ENCODE measurements at places on chromosomes 16 and 17. TPM values are rescaled to one million over a fixed set of nuclear protein-coding genes. Genes with fewer than 3 reads are reported as not detected.

GDPD1 gene
- 0.86 TPM for polyA plus RNA-seq

ALDH3A1 gene
- polyA plus RNA-seq, result 0.11 TPM

GRCh38 chr16:86050591-86051367 is 151.8 kb downstream of the IRF8 start:
- DNase-seq, result no peak

DNA sequence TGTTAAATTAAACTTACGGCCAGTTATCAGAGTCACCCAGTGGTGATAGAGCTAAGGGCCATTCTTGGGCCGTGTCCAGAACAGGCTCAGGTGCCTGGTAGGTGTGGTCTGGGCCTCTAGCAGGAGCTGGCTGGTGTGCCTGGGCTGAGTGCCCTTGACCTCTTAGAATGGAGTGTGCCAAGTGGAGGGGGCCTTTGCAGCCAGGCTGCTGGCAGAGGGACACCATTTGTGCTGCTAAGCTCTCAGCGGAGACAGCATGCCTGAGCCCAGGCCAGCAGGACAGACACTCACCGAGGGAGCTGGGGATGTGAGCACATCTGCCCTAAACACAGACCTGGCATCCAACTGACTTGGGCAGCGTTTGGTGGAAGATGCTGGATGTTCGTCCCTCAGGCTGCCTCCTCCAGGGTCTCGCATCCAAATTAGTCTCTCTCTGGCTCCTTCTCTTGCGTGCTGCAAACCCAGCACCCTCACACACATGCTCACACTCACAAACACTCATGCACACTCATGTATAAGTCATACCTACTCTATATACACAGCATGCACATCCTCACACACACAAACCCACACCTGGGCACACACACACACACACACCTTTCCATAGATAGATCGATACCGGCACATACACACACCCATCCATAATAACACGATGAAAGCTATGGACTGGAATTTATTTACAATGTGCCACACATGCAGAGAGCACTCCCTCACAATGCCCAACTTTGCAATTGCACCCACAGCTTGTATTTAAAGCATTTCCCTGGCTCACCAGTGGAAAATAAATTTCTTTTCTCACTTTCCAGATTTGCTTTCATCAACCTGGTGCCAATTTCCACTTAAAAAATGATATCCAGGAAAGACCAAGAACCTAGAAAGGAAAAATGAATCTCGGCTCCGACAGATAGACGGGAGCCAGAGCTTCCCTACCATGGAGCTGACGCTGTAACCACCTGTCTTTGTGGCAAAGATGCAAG is 33.6 kb upstream of the CDH5 start:
- no peak for DNase-seq

- DNase-seq, result peak; percentile 99
Observed at GRCh38 chr16:29943846-29944799, 17.8 kb upstream of the TMEM219 start.

- DNase-seq, result no peak
Observed at GRCh38 chr16:72221630-72222024, 49.7 kb upstream of the PMFBP1 start.

Measured in BJ (cell line).